ENCODE measurements at places on chromosomes 13 and 19.

- no peak for DNase-seq
Observed at GRCh38 chr19:1019980-1020867, 699 bp downstream of the TMEM259 start.

DNA sequence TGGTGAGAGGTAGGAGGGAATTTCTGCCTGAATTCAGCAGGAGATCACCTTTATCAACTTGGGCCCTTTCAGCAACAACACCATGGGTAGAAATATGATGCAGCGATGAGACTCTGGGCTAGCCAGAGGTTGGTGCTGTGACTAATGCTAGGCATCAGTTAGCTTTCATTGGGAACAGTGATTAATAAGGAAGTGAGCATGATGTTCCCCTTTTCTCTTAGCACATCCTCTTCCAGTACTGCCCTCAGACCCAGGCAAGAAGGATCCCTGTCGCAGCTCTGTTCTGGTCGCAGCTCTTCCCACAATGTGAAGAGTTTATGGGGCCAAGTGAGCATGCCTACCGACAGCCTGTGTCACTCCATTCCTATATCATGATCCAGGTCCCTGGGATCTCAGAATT lies 100.5 kb downstream of the FLT1 start:
- DNase-seq = no peak

- DNase-seq = no peak
Observed at GRCh38 chr19:3114018-3114726, 20.0 kb downstream of the GNA11 start.

DNA sequence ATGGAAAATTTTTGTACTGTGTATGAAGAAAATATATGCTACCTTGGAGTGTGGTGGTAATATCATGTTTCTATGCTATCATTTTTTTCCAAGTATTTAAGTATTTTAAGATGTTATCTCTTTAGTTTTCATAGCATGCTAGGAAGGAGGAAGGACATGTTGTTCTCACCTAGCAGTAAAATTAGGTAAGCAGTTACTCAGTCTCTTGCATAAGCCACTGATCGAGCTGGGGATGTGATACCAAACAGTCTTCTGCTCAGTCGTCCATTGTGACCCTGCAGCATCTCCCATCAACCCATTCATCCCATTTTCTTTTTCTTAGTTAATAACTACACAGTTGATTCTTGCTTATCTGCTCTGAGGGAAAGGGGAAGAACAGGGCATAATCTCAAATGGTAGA lies 130.6 kb downstream of the KLF5 start:
- no peak for DNase-seq

DNA sequence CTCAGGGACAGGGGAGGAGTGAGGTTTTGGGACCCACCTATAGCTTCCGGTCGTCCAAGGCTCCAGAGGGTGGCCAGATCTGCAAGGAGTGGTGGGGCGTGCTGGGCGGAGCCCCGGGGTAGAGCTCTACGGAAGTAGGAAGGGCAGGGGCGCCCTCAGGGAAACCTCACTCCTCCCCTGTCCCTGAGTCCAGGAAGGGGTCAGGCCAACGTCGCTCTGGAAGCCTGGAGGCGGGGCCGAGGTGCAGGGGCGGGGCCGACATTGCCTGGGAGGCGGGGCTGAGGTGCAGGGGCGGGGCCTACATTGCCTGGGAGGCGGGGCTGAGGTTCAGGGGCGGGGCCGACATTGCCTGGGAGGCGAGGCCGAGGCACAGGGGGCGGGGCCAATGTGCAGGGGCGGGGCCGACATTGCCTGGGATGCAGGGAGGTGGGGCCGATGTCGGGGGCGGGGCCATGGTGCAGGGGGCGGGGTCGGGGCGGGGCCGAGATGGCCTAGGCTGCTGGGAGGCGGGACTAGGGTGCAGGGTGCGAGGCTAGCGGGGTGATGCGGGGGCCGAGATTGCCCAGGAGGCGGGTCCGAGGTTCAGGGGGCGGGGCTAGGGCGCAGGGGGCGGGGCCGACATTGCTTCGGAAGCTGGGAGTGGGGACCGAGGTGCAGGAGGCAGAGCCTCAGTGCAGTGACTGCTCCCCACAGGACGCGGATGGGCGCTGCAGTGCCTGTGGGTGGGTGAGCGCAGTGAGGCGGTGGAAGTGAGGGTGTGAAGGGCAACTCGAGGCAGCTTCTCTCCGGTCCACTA lies 4.9 kb upstream of the PALM start:
- DNase-seq = no peak

GRCh38 chr19:15128162-15128770 lies 21.1 kb downstream of the SYDE1 start:
- DNase-seq = no peak

- DNase-seq = no peak
Observed at GRCh38 chr13:104196611-104197010, 1130.4 kb upstream of the SLC10A2 start.

DNA sequence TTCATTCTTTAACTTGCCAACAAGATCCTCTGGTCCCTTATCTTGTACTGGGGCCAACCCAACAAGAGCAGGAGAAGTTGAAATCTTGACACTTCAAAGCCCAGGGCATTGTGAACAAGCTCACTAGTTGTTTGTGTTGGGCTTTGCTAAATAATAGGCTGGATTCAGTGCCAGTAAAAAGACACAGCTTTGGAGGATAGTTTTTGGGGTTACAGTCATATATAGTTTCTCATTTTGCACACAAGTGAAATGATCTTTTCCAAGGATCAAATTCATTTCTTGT lies 30.3 kb upstream of the LRCH1 start:
- DNase-seq = no peak

- no peak for DNase-seq
Observed at GRCh38 chr13:105346141-105346775, 1189.2 kb downstream of the EFNB2 start.

DNA sequence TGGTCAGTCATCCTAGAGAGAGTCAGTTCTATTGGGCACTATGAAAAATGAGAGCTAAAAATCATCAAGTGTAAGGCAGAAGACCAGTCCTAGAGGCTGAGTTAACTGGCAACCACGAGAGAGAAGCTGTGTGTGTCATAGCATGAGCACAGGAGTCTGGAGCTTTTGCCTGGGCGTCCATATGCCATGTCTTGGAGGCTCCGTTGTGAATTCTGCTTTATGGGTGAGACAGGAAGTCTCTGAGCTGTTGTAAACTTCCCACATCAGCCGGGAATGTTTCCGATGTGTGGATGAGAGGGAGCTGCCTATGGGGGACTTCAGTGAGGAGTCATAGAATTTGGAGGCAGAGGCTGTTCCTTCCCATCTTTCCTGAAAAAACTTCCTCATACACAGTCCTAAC lies 120.0 kb downstream of the ITGBL1 start:
- DNase-seq = no peak

GRCh38 chr19:6126335-6126974 lies 9.0 kb upstream of the ACSBG2 start:
- DNase-seq = no peak

DNA sequence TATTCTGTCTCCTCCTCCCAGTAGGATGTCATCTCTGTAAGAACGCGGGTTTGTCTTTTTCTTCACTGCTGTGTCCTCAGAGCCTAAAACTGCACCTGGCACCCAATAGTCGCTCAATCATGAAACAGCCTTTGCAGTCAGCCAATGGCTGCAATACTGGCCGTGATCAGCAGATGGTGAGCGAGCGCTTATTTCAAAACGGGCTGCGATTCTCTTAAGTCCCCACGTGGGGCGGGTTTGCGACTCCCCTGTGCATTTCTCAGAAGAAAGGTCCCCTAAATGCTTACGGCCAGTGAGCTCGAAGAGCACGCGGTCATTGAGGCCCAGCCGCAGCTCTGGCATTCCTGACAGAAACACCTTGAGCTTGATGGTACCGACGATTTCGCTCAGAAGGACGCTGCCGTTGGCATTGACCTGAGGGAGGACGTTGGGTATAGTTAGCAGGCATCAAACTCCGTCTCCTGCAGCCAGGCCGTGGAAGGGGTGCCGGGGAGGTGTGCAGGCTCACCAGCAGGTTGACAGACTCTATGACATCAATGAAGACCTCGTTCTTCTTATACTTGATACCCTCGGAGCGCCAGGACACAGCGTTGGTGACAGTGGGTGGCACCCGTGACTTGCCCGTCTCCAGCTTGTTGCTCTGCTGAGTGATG lies 6.0 kb downstream of the AP1M2 start:
- peak; percentile 88 for DNase-seq

GRCh38 chr19:56959205-56959604 lies 118.7 kb upstream of the PEG3 start:
- DNase-seq = no peak

GRCh38 chr13:75607447-75607846 lies 28.7 kb upstream of the LMO7 start:
- no peak for DNase-seq

GRCh38 chr19:45423589-45424190 lies at the start of gene ERCC1:
Gene ERCC1 (minus strand): TSS chr19:45423917. CDS start chr19:45423374, 543 bp downstream.
- DNase-seq = peak; percentile 97

DNA sequence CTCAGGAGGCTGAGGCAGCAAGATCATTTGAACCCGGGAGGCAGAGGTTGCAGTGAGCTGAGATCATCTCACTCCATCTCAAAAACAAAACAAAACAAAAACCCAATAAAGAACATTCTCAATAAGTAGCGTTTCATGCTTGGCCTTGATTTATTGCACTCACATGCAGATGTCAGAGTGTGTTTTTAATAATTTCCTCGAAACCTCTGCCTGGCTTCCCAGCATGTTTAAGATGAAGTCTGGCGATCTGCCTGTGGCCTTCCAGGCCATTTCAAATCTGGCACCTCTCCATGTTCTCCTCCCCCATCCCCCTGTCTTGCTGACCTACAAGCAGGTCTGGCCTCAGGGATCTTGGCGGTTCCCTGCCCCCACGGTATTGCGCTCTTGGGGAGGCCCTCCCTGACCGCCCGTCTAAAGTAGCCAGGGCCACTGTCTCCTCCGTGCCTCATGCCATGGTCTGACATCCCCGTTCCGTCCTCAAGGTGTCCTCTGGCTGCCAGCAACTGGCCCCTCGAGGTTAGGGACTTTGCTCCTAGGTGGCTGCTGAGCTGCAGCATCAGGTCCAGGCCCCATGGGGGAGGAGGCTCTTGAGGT lies 1.6 kb downstream of the WDR88 start:
- DNase-seq = peak; percentile 44

- no peak for DNase-seq
Observed at GRCh38 chr19:12544401-12544876, 6.8 kb downstream of the ZNF564 start.

DNA sequence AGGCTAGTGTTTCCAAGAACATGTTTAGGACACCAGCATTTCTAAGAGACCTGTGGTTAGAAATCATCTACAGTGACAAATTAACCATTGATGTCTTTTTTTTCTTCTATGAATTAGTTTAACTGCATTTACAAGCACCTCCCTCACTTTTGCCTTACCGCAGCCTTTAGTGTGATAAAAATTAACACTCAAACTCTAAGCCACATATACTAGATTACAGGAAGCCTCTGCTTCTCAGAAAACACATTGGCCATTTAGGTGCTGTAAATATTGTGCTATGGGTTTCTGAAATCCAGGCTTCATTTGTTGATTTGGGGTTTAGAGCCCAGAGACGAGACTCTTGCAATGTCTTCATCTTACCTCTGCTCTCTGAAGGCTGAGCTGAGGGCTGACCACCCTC lies 34.6 kb upstream of the OLFM4 start:
- no peak for DNase-seq

GRCh38 chr19:17646441-17646840 lies 41.7 kb downstream of the UNC13A start:
- no peak for DNase-seq

GRCh38 chr13:95603887-95604555 lies 40.5 kb downstream of the DZIP1 start:
- no peak for DNase-seq

- DNase-seq = peak; percentile 85
Observed at GRCh38 chr13:52850396-52851136, 2.1 kb upstream of the PCDH8 start.

DNA sequence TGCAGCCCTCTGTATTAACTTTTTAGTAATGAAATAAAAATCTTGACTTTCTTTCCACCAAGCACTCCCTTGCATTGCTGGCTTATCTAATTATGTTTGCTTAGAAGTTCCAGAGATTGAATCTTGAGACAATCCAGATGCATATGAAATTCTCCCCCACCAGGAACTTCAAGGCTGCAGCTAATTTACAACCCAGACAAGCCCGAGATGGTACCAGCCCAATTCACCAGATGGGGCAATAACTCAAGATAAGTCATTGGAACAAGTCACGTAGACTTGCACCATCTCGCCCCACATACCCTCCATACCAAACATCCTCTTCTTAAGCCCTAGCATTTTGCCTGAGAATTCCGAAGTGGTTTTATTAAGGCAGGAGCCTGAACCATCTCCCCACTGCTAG lies 29.0 kb downstream of the UTP14C start:
- no peak for DNase-seq

- DNase-seq = no peak
Observed at GRCh38 chr19:38711726-38712153, 32.5 kb downstream of the CAPN12 start.

DNA sequence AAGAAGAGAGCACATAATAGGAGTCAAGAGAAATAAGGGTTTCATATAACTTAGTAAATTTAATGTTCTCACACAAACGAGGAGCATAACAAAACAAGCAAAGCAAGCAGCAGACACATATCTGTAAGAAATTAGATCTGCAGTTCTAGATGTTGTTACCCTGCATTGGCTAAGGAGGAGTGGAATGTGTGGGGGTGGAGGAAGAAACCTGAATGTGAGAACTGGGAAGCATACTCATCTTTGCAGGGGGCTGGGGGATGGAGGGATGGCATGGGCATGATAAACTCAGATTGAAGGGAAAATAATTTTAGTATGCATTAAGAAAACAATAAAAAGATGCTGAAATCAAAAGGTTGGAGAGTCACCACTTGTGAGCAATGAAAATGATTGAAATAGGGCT lies 255.0 kb downstream of the LIG4 start:
- no peak for DNase-seq

DNA sequence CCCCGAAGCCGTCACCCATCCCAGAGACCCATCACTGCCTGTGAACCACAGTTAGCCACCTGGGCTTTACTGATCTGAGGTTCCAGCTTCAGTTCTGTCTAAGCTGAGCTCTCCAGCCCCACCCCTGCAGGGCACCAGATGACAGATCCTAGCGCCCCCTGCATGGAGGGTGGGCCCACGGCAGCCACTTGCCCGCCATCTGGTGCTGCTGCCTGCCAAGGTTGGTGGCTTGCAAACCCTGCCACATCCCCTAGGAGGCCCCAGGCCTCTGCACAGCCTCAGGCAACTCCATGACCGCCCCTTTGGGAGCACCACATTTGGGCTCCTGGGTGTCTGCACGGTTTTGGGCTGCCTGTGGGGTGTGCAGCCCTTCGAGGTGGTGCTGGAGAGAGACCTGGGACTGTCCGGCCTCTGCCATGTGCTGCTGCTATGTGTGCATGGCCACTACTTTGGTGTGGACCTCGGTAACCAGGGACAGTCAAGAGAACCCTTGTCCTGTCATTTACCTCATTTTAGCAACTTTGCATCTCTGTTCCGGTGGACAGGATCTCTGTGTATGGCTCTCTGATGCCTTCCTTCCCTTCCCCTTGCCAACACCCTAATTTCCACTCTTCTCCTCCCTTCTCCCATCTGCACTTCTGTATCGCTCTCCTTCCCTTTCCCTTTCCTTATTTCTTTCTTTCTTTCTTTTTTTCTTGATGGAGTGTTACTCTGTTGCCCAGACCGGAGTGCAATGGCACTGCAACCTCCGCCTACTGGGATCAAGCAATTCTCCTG lies 17.4 kb upstream of the SDHAF1 start:
- DNase-seq = no peak

Data from muscle of back (tissue), 13 donors.